ENCODE measurements at places on chromosomes 1 and 21.

DNA sequence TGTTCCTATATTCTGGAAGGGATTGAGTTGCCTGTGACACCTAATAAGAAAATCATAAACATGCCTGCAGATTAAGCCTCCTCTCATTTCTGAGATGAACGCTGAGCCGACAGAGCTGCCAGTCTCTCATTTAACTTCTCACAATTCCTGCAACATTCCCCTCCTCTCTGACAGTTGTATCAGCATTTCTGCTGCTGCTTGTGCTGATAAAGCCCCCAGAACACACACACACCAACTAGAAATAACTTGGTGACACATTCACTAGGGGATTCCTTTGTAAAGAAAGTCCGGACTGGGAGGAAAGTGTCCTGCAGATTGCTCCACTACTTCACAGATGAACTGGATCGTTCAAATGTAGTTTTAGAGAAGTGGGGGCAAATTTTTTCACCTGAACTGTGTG is 437.3 kb downstream of the PLA2G4A start:
- DNase-seq = no peak

DNA sequence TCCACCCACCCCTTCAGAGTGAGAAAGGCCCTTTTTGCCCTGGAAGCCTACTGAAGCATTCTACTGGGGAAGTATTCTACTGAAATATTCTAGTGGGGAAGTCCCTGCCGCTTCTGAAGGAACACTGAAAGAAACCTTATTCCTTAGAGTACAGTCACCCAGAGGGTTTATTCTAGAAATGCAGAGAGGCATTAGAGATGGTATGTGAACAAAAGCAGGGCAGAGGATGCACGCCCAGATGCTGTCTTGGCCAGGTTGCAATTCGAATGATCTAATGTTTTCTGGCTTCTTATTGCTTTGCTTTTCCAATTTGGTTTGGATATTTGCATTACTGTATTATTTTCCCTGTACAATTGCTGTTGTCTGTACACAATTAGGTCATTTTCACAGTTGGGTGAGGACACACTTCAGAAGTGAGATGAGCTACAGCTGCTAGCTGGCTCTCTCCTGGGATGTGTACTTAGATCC is 37.1 kb downstream of the CCN1 start:
- DNase-seq = no peak

- DNase-seq = no peak
These were observed 10.9 kb downstream of the TCEANC2 start for GRCh38 chr1:54064299-54064698.

GRCh38 chr1:12594966-12595756 is 22.8 kb downstream of the DHRS3 start:
- no peak for DNase-seq

GRCh38 chr21:32467291-32467690 is 54.8 kb downstream of the EVA1C start:
- no peak for DNase-seq

GRCh38 chr1:40171036-40171435 is 9.8 kb downstream of the RLF start:
- no peak for DNase-seq

GRCh38 chr1:199290186-199290585 is 651.3 kb downstream of the PTPRC start:
- DNase-seq = no peak

DNA sequence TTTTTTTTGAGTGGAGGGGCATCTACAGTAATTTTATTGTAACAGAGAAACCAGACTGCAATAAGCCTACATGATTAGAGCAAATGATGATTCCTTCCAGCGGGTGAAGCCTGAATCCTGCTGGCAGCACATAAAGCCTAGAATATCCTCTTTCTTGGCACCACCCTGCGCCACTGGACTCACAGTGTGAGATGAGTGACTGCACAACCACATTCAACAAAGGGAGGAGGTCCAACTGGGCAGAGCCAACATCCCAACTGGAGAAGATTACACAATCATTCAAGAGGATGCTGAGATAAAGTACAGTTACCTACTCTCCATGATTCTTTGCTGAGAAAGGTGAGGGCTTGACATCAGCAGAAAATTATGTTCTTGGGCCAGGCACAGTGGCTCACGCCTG is 67.4 kb downstream of the TNFSF4 start:
- DNase-seq = no peak

DNA sequence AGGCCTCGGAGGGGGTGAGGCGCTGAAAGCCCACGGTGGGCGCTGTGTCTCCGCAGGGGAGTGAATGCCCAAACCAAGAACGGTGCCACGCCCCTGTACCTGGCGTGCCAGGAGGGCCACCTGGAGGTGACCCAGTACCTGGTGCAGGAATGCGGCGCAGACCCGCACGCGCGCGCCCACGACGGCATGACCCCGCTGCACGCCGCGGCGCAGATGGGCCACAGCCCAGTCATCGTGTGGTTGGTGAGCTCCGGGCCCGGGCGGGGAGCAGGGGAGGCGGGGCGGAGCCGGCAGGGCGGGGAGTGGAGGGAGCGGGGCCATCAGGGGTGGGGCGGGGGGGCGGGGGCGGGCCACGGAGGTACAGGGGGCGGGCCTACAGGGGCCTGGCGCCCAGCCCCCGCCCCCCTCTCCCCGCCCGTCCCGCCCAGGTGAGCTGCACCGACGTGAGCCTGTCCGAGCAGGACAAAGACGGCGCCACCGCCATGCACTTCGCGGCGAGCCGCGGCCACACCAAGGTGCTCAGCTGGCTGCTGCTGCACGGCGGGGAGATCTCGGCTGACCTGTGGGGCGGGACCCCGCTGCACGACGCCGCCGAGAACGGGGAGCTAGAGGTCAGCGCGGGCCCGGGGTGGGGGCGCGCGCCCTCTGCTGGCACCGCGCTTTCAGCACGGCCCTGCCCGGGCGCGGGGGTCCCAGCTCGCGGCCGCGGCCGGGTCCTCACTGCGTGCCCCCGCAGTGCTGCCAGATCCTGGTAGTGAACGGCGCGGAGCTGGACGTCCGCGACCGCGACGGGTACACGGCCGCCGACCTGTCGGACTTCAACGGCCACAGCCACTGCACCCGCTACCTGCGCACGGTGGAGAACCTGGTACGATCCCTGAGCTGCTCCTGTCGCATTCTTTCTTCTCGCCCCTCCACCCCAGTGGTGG is 15.9 kb downstream of the ESPN start:
- DNase-seq = peak; percentile 40

- no peak for DNase-seq
These were observed 12.2 kb downstream of the UBE2U start for GRCh38 chr1:64215576-64215975.

GRCh38 chr1:12708396-12709090 is 7.4 kb upstream of the AADACL3 start:
- peak; percentile 6 for DNase-seq

GRCh38 chr1:227155688-227156087 is 162.6 kb downstream of the CDC42BPA start:
- no peak for DNase-seq

DNA sequence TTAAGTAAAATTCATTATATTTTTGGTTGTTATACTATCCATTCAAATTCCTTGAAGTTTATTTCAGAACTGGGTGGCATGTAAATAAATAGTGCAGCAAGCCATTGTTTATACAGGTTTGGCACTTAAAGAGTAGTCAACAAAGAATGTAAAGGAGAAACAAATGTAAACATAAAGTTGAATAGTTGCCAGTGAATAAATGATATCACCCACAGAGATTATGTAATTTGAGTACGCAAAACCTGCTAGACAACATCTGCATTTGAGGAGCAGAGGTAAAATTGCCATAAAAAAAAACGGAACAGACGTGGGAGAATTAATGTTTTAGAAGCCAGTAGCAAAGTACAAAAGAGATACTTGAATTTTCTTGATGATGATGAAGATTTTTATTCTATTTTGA is 111.6 kb downstream of the ADGRL2 start:
- no peak for DNase-seq

GRCh38 chr1:65952696-65953095 is 160.0 kb downstream of the PDE4B start:
- DNase-seq = no peak

DNA sequence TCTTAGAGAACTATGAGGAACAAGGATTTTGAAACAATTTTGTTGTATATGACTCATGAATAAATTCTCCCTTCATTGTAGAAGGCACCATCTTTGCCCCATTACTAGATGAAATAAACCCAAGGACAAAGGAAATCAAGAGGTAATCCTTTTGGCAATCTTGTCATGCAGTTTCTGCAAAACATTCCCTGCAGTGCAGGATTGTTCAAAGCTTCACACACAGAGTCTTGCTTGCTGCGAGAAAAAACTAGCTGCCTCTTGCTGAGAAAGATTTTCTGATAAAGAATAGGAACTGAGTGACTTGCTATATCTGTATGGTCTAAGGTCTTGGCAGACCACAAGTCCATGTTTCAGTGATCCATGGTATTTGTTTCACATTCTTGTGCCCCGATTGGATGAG is 657.4 kb upstream of the ADGRL4 start:
- DNase-seq = no peak

DNA sequence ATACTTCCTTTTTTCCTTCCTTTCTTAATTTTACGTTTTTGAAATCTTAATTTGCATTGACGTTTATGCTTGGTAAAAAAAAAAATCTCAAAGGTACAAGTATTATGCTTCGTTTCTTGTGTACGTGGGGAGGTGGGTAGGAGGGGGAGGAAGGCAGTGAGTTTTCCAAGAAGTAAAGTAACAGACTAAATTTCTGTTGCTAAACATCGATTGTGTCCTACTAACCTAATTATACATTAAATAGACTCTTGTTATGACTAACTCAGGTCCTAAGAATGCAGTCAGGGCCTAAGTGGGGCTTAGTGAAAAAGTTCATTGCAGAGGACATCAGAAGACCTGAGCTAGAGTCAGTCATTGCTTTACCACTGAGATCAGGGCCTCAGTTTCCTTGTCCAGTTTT is 17.5 kb downstream of the NEK7 start:
- DNase-seq = no peak

DNA sequence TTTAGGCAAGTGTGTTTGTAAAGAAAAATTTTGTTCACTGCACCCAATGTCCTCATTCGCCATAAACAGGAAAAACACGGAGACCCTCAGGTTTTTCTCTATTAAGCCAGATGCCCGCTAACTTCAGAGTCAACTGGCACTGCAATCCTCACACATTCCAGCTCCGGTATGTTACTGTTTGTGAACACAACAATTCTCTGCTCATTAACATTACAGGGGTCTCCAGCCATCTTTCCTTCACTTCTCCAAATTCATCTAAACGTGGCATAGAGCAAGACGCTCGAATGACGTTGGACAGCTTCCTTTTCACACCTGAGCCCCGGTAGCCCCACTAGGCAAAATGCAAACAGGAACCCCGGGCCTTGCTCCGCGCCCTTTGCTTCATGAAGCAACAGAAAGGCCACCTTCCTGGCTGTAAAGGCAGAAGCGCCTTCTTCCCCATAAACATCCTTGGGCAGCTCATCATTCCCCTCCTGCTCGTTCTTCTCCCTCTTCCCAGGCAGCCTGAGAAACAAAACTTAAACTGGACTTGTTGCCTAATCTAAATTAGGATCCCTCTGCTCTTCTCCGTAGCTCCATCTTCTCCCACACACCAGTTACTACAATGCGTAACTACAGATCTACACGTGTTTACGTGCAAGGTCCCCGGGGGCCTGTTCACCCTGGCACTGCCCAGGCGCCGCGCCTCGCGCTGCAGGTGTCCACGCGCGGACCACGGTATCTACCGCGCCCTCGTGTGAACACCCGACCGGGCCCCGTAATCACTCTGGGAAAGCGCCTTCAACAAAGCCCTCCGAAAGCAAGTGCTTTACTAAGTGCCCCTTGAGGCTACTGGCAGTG is 1.2 kb downstream of the LBR start:
- no peak for DNase-seq

DNA sequence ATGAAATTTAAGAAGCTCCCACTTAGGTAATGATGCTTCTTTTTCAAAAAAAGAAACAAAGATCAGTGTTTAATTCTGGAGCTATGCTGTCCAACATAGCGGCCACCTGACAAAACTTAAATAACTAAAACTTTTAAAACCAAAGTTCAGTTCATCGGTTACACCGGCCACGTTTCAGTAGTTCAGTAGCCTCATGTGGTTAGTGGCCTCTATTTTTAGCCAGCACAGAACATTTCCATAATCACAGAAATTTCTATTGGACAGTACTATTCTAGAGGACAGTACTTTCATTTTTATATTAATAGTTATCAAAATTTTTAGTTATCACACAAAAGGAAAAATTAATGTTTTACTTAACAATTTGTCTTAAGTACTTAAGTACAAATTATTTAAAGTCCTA is 141.0 kb downstream of the USP25 start:
- no peak for DNase-seq

- DNase-seq = no peak
These were observed 195.4 kb upstream of the RUNX1 start for GRCh38 chr21:35244514-35244913.

GRCh38 chr1:119002028-119002686 is 14.0 kb upstream of the TBX15 start:
- peak; percentile 60 for DNase-seq

DNA sequence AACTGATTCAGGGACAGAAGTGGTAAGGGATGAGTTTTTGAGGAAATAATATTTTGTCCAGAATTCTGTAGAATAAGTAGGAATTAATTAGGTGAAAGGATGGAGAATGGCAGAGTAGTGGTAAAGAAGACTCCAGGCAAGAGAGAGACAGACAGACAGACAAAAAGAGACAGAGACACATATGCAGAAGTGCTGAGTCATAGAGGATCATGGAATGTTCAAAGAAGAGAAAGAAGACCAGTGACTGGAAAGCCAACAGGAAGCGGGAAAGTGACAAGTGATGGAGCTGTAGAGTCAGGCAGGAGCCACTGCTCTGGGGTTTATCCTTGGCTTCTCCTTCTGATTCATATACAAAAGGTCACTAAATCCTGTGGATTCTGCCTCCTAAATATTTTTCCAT is 85.9 kb downstream of the UROD start:
- DNase-seq = no peak

DNA sequence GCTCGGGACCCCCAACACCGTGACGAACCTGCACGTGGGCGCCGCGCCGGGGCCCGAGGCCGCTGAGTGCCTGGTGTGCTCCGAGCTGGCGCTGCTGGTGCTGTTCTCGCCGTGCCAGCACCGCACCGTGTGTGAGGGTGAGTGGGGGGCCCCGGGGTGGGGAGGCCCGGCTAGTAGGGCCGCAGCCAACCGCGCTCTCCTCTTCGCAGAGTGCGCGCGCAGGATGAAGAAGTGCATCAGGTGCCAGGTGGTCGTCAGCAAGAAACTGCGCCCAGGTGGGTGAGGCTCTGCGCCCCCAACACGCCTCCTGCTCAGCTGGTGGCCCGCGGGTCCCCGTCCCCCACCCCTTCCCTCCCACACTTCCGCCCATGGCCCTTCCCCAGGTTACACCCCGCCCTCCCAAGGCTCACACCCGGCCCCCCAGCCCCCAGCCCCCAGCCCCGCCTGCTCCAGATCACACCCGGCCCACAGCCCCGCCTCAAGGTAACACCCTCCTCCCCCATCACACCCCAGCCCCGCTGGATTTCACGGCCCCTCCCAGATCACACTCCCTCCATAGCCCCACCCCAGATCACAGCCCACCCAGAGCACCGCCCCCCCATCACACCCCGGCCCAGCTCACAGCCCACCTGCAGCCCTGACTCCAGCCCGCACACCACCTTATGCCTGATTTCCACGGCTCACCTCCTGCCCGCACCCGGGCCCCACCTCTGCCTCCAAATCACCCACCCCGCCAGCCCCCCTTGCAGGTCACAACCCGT is 2.4 kb upstream of the MMP23B start:
- DNase-seq = no peak

- peak; percentile 36 for DNase-seq
These were observed 906 bp upstream of the ADARB1 start for GRCh38 chr21:45073301-45074047.
